LNCaP clone FGC (cell line): ENCODE measurements at places on chromosomes 3 and 15.

- no peak for DNase-seq
Observed at GRCh38 chr3:23900744-23901143, 16.0 kb downstream of the NKIRAS1 start.

DNA sequence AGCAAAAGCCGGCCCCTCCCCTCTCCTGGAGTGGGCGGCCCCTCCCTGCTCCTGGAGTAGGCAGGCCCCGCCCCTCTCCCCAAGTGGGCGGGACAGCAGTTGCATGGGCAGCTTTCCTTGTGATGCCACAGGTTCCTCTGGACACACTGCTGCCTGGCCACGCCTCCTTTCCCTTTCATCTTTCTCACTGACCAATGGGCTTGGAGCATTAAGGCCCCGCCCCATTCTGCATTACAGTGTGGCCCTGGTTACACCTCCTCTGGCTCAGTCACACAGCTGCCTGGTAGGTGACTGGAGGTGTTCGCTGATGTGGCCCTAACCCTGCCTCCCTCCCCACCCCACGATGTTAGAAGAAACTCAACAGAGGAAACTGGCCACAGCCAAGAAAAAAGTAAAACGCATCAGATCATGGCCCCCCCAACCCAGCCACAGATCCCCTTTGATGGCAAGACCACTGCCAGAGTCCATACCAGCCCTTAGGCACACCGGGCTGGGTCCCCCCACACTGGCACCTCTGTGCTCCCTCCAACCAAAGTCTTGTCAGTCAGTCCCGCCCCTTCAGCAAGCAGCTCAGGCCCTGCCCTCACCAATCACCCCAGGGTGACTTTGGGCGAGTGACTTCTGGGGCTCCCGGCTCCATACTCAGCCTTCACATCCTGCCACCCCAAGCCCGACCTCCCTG, 84.3 kb downstream of the ADAMTS7 start:
- DNase-seq = no peak

DNA sequence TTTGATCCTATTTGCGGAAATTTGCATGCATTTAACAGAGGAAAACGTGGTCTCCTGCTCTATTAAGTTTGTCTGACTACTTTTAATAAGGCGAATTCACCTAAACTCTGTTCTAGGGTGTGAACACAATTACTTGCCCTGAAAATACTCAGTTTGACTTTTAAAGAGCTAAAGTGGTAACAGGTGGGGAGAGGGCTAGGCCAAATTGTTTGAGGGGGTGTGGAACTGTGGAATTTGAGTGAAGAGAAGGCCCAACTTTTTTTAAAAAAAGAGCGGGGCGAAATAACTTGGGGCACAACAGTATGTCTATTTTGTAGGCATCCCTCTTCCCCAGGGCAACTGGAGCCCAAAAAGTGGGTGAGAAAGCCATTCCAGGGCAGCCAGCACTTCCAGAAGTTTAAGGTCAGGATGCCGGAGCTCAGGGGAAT, 580 bp upstream of the FXR1 start:
- no peak for DNase-seq

GRCh38 chr3:137761563-137762503, 2.3 kb upstream of the SOX14 start:
- DNase-seq = no peak

- DNase-seq = no peak
Observed at GRCh38 chr15:26178640-26179220, 315.6 kb upstream of the ATP10A start.
